Esophagus mucosa (tissue), 1 donor: ENCODE measurements at places on chromosomes 4 and X. TPM values are rescaled to one million over a fixed set of nuclear protein-coding genes. Genes with fewer than 3 reads are reported as not detected.

DNA sequence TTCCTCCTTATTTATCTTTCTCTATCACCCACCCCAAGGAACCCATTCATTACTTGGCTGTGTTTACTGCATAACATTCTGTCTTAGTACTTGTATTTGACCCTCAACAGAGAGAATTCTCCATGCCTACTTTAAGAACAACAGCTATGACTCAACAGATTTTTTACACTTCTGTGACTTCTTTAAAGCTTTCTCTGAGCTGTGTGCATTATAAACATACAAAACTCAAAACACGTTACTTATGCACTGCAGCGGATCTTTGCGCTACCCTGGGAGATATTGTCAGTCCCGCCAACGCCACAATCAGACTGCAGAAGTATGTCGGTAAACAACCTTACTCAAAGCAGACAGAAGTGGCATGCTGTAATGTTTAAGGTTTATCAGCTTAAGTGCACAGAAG lies 35.1 kb downstream of the PRKX start:
- ATAC-seq = no peak

DNA sequence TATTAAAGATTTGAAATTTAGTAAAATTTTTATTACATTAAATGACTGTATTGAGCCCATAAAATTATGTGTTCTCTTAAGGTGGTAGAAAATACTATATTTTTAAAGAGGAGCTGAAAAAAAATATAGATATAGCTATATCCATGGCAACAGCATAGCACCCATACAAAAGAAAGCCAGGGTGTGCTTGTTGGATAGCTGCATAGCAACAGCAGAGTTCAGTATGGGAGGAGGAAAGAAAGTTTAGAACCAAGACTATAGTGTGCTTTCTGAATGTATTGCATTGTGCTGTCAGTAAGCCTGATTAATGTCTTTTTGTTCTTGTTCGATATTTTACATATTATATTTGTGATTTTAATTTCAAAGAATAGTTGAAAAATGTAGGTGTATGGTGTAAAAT lies 78.4 kb downstream of the GRID2 start:
- no peak for ATAC-seq

The ASMT gene
- total RNA-seq = not detected

DNA sequence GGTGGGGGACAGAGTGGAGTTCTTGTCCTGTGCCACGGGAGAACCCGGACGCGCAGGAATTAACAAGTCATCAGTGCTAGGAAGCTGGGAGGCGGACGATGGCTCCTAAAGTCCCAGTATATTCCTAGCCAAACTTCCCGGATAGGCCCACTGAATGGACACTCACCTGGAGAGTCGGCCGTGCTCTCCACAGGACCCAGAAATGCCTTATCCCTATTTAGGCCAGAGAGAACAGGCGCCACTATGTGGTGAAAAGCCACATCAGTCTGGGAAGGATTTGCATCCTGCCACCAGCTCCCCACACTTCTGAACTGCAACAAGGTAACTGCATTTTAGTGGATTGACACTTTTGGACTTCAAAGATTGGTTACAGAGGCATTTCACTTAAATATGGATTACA lies 1.1 kb downstream of the CFAP299 start:
- ATAC-seq = peak; percentile 35

GRCh38 chr4:184232202-184232601 lies 14.5 kb upstream of the ENPP6 start:
- ATAC-seq = no peak

DNA sequence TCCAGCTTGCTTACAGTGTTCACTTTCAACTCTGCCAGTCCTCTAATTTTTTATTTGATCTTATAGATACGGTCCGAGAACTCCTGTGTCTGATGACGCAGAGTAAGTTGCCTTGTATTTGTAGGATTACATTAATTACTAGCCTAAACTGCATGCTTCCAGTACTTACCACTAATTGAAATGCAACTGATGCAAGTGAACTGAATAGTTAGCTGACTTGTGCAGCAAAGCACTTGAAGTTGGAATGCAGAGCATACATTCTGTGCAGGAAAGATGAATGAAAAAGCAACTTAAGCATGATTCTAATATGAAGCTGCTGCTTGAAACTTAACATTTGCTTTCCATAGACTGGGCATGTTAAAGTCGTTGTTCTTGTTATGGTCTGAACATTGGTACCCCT lies 100.9 kb downstream of the LIMCH1 start:
- no peak for ATAC-seq

- ATAC-seq = no peak
Observed at GRCh38 chrX:136067097-136067496, 80.2 kb upstream of the FHL1 start.

DNA sequence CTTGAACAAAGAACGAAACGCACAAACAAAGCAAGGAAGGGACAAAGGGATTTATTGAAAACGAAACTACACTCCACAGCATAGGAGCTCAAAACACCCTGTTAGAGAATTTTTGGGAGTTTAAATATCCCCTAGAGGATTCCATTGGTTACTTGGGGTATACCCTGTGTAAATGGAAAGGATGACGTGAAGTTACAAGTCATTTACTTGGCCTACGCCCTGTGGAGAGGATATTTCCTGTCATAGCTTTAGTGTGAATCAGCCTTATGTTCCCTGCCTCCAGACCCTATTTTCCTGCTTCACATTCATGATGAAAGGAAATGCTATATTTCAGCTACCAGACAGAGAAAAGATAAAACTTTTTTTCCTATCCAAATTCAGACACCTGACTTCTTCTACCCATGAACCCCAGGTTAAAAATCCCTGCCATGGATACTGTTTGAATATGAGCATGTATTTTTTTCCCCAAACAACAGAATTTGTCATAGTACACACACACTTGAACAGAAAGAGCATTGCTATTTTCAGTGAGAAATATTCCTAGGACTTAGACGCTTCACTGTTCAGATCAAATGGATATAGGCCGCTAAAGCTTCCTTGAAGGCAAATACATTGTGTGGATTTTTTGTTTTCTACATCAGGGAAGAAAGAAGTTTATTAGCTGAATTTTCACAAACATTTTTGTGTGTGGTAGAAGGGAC lies 20.4 kb downstream of the PIN4 start:
- no peak for ATAC-seq

DNA sequence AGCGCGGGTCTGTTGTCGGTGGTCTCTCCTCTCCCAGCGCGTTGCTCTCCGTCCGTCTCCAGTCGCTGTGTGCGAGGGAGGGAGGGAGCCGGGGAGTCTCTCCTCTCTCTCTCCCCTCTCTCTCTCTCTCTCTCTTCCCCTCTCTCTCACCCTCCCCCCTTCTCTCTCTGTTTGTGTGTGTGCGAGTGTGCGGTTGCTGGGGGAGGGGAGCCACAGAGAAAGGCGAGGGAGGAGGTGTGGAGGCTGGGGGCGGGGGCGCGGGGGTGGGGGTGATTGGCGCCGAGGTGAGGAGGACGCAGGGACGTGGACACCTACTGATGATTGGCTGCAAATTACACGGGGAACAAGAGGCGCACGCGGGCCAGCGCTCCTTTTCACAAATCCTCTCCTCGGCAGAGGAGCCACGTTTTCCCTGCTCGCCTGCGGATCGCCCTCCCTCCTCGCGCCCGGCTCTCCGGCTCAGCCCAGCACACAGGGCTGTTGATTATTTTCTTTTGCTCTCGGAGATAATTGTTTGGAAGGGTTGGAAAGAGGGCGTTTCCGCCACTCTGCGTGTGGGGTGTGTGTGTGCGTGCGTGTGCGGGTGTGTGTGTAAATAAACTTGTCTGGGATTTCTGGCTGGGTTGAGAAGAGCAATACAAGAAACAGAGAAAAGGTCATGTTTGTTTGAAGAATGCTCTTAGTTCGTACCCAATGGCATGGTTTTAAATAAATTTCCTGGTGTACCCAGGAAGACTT lies at the start of gene CXXC4:
Gene CXXC4, minus strand, starts transcription at position 73 of the 738 bp plus-strand sequence. CDS start 3,092 bp downstream, outside the sequence.
- no peak for ATAC-seq

DNA sequence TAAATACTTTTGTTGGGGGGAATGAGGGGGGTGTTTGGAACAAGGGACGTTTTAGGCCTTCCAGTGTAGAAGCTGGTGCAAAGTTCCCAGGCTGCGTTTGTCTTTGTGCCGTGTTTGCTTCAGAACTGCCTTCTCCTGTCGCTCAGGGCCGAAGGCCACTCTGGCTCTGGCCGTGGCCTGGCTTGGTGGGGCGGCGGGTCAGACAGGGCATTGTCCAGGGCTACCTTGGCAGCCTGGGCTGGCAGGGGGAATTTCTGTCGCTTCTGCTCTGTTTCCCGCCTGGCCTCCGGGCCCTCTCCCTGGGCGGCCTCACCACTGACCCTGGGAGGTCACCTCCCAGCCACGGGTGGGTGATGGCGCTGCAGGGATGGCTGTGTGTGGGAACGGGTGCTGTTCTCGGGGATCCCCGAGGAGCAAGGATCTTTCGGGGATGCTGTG lies 140.0 kb downstream of the COL4A6 start:
- no peak for ATAC-seq

GRCh38 chr4:77715414-77716290 lies 103.5 kb downstream of the CNOT6L start:
- ATAC-seq = no peak

- ATAC-seq = no peak
Observed at GRCh38 chr4:114249976-114250375, 270.5 kb upstream of the ARSJ start.

GRCh38 chr4:88357262-88357661 lies 21.4 kb upstream of the HERC6 start:
- no peak for ATAC-seq
